ENCODE measurements at places on chromosomes 3 and 15.

- no peak for DNase-seq
Measured at GRCh38 chr3:34863485-34863884, 775.8 kb upstream of the ARPP21 start.

DNA sequence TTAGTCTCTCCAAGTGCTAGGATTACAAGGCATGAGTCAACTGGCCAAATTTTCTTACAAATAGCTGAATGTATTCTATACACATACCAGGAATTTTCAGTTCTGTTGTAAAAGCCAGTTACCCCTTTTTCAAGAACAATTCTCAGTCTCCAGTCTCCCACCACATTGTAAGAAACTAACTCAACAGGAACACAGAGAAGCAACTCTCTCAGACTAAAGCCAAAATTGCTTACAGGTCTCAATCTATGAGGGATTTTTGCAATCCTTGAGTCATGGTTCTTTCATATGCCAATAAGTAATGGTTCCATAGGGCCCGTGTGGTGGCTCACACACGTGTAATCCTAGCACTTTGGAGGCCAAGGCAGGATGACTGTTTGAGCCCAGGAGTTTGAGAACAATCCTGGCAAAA is 8.5 kb downstream of the IP6K2 start:
- DNase-seq = peak; percentile 47

DNA sequence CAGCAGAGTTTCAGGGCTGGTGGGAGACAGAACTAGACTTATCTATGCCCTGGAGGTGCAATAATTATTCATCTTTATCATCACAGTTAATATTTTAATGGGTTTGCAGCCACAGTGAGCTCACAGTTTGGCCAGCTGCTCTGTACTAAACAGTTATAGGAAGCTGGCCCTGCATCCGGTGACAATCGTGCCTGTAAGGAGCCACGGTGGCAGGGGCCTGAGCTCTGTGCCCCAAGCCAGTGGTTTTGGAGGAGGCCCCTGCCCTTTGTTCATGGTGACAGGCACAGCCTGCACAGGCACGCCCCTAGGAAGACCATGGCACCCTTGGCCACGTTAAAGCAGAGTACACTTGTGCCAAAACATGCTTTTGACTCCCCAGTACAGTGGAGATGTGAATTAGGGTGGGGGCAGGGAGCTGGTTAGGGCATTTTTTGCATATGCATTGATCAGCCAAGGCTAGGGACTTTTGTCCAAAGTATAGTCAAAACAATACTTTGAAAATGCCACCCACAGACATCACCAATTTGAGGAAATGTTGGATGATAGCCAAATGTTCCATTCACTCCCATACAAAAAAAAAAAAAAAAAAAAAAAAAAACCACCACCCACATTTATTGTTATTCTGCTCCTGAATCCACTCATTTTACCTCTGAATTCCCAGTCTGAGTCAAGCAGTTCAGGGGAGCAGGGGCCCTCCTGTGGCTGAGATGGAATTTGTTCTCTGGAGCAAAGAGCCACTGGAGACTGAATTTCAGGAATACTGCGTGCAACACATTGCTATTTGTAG is 3.4 kb upstream of the RFTN1 start:
- no peak for DNase-seq

DNA sequence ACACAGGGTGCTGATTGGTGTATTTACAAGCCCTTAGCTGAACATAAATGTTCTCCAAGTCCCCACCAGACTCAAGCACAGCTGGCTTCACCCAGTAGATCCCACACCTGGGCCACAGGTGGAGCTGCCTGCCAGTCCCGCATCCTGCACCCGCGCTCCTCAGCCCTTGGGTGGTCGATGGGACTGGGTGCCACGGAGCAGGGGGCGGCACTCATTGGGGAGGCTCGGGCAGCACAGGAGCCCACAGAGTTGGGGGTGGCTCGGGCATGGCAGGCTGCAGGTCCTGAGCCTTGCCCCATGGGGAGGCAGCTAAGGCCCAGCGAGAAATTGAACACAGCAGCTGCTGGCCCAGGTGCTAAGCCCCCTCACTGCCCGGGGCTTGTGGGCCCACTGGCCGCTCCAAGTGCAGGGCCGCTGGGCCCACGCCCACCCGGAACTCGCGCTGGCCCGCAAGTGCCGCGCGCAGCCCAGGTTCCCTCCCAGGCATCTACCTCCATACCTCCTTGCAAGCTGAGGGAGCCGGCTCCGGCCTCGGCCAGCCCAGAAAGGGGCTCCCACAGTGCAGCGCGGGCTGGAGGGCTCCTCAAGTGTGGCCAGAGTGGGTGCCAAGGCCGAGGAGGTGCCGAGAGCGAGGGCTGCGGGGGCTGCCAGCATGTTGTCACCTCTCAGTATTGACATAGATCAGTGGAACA is 442.7 kb downstream of the OCA2 start:
- no peak for DNase-seq

DNA sequence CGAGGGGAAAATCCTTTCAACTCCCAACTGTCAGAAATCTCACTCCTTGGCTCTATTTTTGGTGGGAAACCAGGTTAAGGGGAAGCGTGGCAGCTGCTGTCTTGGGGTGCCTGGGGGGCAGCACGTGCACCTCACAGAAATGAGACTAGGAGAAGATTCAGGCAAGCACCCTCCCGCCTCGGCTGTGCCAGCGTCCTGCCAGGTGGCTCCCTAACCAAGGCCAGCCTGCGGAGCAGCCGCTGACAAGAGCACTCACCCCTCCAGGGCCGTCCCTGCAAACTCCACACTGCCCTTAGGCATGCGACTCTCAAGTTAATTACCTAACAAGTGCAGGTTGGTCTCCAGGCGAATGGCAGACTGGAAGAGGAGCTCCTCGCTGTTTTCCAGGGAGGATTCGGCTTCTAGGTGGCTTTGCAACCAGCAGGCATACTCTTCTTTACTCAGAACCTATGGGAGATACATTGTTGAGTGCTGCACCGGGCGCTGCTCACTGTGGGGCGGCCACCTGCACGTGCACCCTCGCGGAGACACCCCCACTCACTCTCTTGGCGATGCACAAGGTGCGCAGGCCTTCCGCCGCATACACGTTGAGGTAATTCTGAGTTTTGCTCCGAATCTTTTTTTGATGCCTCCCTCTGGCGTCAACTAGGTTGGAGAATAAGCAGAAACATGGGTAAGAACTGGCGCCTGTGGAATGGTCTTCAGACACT is 155.3 kb downstream of the ATP10A start:
- DNase-seq = no peak

DNA sequence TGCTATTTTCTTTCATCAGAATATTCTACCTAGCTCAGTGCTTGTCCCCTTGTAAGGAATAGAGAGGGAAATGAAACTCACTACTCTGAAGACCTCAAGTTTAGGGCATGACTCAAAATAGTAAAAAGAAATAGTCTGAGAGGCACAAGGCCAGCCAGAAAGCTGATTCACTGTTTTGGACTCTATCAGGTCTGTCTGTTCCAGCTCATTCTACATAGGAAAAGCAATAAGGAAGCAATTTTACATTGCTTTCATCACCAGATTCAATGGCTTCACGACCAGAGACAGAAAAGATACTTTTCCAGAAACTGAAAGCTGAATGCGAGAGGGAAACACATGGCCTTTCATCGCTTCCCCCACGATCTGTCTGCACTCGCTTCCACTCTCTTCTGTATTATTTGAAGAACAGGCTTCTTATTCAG is 276.0 kb downstream of the GBE1 start:
- no peak for DNase-seq

DNA sequence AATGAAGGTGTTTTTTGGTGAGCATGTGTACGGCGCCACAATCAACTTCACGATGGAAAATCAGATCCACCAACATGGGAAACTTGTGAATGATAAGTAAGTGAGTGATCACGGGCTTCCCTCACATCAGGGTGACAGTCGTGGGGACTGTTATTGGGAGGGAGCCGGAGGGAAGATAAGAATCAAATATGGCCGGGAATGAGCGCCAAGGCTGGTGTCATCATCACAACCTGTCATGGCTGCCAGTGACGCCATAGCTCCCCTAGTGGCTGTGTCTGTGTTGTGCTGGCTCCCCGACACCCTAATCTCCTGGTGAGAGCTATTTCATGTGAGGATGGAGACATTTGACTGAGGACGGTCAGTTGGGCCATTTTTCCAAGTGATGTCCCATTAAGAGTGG is 168.5 kb downstream of the SV2B start:
- DNase-seq = no peak

DNA sequence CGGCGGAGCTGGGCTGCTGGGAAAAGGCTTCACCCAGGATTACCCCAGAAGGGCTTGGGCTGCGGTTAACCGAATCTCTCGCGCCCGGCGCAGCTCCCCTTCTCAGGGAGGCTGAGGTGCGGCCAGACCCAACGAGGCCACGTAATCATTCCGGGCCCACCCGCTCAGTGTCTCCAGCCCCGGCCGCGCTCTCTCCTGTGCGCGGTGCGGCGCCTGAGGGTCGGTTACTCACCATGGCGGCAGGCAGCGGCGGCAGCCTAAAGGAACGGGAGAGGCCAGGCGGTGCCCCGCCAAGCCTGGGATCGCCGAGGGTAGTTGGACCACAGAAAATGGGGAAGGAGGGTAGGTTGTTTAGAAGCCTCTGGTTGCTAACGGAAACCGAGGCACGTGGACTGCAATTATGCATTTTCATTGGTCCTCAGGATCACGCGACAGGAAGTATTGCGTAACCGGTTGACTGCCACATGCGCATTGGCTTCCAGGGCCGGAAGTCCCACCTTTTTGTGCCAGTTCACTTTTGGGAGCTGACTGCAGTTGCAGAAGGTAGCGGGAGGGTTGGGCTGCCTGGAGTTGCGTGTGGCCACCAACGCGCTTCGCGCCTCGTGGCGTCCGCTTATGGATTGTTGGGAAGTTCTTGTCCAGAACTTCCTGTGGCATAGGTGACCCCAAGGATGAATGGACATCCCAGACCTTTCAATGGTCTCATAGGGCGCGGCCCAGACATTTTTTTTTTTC is at the start of gene LZTFL1:
Gene LZTFL1 (minus strand): TSS at position 363 of the 735 bp plus-strand sequence. CDS start 128 bp downstream, at position 235.
- peak; percentile 94 for DNase-seq

- no peak for DNase-seq
Measured at GRCh38 chr3:38343797-38344594, 2.6 kb upstream of the XYLB start.

- DNase-seq = no peak
Measured at GRCh38 chr3:155852341-155852740, 1.9 kb downstream of the SLC33A1 start.

DNA sequence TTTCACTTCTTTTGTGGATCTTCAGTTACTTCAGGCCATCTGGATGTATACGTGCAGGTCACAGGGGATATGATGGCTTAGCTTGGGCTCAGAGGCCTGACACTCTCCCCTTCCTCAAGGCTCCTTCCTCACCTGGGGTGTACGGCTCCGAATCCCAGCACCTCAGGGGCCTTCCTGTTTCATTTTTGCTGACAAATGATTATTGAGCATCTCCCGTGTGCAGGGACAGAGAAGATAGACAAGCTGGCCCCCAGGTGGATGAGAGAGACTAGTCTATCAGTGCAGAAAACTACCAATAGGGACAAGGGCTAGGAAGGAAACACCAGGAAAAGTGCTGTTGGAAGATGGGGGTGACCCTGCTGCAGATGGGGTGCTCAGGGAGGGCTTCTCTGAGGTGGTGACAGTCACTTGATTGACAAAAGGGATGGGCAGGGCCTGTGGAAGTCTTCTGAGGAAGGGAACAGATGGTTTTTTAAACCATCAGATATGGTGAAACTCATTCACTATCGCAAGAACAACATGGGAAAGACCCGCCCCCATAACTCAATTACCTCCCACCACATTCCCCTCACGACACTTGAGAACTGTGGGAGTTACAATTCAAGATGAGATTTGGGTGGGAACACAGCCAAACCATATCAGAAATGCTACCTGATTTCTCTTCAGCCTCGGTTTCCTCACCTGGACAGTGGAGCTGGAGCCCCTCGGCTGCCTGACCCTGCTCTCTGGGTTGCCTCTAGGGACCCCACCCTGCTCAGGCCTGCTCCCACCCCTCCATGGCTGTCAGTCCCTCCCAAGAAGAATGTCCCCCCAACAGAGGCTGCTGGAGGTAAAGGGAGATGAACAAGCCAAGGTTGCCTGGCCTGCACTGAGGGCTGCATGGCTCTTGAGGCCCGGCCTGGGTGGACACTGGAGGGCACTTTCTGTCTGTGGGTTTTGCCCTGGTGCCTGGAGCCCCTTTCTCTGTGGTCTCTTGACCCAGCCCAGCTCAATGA is 37.2 kb upstream of the ACAD9 start:
- DNase-seq = no peak

- no peak for DNase-seq
Measured at GRCh38 chr15:62164014-62164395, 1.1 kb downstream of the C2CD4B start.

- DNase-seq = no peak
Measured at GRCh38 chr3:3134750-3135448, 8.2 kb downstream of the TRNT1 start.

DNA sequence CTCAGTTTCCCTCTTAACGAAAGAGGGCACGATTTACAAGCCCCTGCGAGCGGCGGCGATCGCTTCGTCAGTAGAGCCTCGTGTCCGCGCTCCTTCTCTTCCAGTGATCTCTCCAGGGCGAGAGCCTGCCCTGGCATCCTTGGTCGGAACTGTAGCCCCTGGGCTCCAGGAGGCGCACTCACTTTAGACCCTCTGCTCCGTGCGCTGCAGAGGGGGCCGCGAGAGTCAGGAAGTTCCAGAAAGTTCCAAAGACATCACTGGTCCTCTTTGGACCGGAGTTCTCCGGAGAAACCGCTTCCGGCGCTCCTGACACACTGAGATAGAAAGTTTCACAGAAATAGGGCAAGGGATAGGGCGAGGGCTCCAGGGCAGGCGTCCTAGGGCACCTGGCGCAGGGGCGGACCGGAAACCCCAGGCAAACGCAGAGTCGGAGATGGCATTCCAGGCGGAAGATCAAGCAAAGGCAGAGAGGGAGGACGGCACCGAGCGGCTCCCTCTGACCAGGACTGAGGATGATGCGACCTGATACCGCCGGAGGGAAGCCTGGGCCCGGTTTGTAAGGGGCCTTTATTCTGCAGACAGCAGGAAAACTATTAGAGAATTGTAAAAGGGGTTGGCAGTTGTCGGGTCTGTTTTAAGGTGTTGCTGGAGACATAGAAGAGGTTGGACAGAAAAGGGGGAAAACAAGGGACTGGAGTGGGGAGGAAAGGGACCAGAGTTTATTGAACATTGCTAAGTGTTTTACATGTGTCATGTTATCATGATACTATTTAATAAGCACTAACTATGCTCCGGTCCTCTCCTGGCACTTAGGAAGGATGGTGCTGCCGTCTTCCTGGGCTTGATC is 1.3 kb upstream of the CPEB1 start:
- DNase-seq = no peak

DNA sequence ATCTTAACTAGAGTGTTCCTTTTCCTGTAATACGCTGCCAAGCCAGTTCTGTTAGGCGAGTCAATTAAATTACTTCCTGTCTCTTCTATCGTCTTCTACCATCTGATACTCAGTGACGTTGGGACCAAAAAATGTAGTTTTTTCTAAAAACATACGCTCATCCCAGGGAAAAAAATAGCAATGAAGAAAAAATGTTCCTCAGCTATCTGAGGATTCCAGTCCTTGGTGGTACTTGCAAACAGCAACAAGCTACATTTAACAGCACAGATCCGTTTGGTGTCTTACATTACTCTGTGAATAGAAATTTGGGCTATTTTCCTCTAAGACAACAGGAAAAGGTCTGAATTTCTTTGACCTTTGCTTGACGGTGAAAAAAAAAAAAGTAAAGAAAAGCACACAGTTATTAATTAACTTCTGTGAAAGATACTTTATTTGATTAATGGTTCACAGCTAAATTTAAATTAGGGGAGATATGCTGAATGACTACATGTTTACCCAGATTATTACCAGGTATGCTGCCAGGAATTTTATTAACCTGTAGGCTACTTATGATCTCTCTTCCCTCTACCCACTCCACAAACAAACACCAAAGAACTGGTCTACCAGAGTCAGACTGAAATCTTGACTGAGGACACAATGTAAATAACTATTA is 254.4 kb upstream of the ZPLD1 start:
- peak; percentile 98 for DNase-seq

GRCh38 chr3:67198374-67198773 is 200.3 kb downstream of the KBTBD8 start:
- DNase-seq = no peak
